ENCODE measurements at places on chromosomes 12 and 14.
A peak's percentile ranks its signal among the peaks of the same experiment; 100 is the strongest.

DNA sequence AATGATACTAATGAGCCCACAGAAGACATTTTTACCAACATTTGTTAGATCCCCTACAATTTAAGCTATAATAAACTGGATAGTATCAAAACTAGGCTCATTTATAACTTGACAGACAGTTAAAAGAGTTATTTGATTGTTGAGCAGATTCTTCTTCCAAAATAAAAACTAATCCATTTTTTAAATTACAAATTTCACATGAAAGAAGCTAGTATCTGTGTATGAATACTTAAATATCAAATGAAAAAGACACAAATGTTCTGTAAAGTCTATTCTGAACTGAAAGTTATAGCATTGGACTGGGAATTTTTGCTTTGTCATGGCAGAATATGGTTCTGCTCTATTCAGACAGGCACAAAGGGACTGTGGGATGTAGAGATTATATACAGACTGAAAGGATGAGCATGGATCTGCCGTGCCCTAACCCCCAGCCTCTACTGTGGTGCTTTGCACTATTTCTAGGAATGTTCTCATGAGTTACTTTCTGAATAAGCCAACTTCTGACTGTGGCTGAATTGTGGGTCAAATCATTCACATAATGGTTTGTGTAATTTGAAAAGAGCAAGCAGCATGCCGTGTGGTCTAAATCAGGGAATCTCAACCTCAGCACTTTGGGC lies 352.7 kb downstream of the KCNH5 start:
- no peak for DNase-seq

GRCh38 chr12:12606781-12607589 lies 4.7 kb upstream of the CREBL2 start:
- no peak for DNase-seq

DNA sequence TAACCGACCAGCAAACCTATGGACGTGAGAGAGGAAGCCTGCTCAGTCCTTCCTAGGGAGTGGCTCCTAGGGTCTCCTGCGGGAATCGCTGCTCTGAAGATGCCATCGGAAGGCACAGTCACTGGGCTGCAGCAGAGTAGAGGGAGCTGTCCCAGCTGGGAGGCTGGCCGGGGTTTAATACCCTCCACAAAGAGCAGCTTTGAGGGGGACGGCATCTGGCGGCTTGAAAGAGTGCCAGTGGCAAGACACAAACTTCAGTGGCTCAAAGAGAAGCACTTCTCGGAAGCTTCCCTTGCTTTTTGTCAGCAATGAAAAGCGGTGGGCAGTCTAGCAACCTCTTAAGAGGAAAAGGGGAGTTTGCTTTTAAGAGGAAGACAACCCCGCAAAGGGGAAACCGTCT lies 114.6 kb downstream of the TMEM132C start:
- DNase-seq, result no peak

- DNase-seq, result no peak
These were observed 100.5 kb downstream of the SLC38A4 start for GRCh38 chr12:46725332-46725731.

- DNase-seq, result no peak
These were observed 29.7 kb downstream of the ATP2A2 start for GRCh38 chr12:110310763-110311162.

DNA sequence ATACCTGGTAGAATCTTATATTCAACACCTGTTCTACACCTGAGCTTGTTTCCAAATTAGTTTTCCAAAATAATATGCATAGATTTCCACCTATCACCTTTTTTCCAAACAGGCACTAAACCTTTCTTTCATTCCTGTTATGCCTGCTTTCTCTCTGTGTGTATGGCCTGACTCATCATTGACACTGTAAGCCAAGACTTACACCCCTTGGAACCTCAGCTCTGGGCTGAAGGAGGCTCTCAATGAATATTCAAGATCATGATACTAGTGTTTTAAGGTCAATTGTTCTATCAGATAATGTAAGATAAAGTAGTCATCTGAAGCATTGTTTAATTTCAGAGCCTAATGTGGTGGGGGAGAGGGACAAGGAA lies 1193.3 kb downstream of the FLRT2 start:
- DNase-seq, result no peak

DNA sequence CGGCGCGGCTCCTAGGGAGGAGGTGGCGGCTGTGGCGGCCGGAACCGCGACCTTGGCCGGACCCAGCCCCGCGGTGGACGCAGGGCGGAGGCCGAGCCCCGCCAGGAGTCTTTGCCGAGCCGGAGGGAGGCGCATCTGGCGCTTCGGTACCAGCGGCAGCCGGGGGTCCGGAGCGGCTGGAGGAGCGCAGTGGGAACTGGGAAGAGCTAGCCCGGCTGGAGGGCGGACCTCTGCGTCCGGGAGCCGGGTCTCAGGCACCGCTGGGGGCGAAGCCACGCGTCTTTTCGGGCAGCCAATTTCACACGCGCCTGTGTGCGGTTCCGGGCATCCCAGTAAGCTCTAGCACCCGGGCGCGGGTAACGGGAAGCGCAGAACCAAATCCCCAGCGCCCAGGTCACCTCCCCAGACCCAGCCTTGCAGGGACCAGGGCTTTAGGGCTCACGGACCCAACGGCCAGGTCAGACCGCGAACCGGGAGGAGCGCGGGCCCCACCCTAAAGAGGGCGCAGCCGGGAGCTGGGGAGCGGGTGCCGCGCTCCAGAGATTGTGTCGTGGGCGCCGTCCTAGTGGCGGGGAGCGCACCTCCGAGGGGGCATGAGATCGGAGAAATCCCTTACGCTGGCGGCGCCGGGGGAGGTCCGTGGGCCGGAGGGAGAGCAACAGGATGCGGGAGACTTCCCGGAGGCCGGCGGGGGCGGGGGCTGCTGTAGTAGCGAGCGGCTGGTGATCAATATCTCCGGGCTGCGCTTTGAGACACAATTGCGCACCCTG lies 89.4 kb downstream of the GALNT8 start:
- DNase-seq, result no peak

DNA sequence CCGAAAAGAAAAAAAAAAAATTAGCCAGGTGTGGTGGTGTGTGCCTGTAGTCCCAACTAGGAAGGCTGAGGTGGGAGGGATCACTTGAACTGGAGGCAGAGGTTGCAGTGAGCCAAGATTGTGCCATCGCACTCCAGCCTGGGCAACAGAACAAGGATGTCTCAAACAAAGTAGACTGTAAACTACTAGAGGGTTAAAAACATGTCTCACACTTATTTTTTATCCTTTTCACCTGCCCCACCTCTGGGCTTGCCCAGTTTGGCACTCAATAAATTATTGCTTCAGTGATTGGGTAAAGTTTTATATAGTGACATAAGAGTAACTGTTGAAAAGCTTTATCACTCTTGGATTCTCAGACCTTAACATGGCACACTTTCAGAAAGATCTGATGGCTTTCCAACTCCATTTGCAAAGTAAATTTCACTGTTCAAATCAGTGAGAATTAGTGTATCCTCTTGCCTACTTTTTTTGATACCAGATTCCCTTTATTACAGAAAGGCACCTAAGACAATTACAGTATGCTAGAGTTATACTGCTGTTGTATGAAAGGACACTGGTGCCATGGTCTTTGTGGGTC lies 56.3 kb upstream of the NPFF start:
- DNase-seq, result no peak

GRCh38 chr12:56224954-56225353 lies 812 bp downstream of the NABP2 start:
- no peak for DNase-seq

- no peak for DNase-seq
These were observed 128.9 kb upstream of the RTL1 start for GRCh38 chr14:101032433-101032832.

GRCh38 chr12:105209091-105209490 lies 26.9 kb downstream of the APPL2 start:
- DNase-seq, result no peak

GRCh38 chr12:69130064-69130463 lies 109.3 kb upstream of the CPSF6 start:
- DNase-seq, result no peak

DNA sequence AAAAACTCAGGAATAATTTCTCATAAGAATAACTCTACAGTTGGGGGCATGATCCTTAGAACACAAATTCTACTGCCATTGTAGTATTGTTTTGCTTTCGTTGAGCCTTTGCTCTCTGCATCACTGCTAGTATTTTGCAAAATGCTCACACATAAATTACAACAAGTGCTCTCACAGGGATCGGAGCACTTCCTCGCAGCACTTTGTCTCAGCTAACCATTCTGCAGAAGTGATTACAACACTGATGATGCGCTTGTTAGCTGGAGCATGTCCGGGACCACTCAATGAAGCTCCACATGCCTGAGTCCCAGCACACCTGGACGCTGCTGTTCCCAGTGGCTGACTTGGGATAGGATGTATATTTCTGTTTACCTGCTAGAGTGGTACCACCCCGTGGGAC lies 31.6 kb downstream of the MOAP1 start:
- no peak for DNase-seq

DNA sequence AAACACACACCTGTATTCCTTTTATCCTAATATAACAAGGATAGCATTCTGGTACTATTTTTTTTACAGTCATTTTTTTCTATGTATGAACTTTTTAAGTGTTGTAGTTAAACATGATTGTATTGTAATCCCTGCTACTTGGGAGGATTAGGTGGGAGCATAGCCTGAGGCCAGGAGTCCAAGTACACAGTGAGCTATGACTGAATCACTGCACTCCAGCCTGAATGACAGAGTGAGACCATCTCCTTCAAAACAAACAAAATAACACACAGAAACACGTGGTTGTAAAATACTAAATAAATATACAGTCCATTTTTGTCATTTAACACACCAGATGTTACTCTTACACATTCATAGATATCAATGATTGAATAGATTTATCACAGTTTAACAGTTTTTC lies 56.9 kb downstream of the MAP4K5 start:
- no peak for DNase-seq

- DNase-seq, result peak; percentile 64
These were observed 240.3 kb downstream of the ZFP36L1 start for GRCh38 chr14:68552602-68553001.

- DNase-seq, result no peak
These were observed 52.3 kb downstream of the MBIP start for GRCh38 chr14:36268121-36268520.

DNA sequence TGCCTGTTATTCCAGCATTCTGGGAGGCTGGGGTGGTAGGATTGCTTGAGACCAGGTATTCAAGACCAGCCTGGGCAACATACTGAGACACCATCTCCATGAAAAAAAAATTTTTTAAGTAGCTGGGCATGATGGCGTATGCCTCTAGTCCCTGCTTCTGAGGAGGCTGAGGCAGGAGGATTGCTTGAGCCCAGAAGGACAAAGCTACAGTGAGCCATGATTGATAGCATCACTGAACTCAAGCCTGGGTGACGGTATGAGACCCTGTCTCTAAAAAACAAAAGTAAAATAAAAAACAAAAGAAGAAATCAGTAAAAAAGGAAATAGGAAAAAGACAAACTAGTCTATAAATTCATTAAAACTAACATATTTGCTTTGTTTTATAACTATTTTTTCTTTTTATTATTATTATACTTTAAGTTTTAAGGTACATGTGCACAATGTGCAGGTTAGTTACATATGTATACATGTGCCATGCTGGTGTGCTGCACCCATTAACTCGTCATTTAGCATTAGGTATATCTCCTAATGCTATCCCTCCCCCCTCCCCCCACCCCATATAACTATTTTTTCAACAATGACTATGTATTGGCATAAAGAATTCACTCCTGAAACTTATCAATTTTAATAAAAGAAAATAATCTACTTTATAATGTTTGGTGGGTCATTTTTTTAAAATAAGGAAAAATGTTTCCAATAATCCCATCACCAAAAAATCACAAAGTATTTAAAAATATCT lies 15.4 kb upstream of the AP4S1 start:
- no peak for DNase-seq

DNA sequence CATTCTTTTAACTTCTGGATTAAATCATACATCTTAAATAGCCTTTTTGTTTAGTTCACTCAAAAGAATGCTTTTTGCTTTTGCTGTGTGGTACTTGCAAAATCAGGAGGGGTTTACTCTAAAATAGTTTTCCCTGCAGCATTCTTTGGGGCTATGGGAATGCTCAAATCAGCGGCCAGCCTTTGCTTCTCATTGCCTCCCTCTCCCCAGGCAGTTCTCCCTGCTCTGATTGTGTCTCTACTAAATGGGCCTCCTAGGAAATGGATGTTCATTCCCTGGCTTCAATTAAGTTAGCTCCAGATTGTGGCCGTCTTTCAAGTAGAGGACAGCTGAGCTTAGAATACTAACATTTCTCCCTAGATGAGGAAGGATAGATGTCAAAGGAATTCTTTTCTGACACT lies 4.4 kb downstream of the TULP3 start:
- DNase-seq, result no peak

DNA sequence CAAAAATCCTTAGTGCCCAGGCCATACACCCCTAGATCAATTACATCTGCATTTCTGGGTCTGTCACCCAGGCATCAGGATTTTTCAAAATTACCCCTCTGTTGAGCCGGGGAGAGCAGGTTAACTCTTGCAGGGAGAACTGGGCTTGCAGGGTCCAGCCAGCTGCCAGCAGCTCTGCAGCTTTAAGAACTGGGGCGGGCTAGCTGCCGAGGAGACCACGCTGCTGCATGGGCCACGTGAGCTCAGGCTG lies at the start of gene DGLUCY:
Gene DGLUCY, plus strand, starts transcription at position 245 of the 250 bp plus-strand sequence. CDS start 46,222 bp downstream, outside the sequence.
- DNase-seq, result no peak

- DNase-seq, result no peak
These were observed 72.4 kb upstream of the PCED1B start for GRCh38 chr12:47007048-47007447.

DNA sequence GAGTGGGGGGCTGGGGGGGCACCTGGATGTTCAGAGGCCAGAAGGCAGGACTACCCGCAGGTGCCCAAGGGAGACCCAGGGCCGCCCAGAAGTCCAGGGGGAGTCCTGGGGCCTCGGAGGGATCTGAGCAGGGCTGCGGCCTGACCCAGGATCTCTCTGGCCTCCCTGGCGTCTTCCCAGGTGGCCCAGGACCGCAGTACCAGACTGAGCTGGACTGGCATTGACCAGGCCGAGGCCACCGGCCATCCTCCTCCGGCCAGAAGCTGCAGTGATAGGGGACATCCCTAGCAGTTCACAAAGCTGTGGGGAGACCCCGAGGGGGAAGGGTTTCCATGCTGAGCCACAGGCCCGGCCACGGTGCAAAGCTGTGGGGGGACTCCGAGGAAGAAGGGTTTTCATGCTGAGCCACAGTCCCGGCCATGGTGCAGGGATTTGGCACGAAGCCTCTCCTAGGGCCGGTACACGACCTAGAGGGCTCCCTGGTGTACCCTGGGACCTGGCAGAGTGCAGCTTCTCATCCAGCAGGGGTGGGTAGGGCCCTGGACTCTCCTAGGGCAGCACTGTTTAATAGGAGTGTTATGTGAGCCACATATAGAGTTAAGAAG lies 24.4 kb downstream of the FBRSL1 start:
- DNase-seq, result no peak

DNA sequence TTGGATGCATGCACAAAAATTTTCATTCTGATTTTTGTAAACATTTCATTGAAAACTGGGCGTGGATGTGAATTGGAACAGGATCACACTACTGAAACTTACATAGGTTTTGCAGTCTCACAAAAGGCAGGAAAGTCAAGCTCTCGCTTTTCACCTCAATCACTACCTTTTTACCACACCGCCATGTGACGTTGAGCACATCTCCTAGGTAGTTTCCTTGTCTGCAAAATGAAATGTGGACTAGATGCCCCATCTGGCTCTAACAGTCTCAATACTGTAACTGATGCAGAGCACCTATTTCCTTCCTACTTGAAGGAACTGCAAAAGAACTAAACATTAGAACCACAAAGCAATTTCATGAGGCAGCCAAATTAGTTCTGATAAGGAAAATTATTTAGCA lies 4.4 kb upstream of the YY1 start:
- no peak for DNase-seq

Data from pulmonary artery endothelial cell (primary cell).